ENCODE measurements at places on chromosomes 5 and 9. TPM values are rescaled to one million over a fixed set of nuclear protein-coding genes. Genes with fewer than 3 reads are reported as not detected.

The ABLIM3 gene
- not detected for total RNA-seq

The SV2C gene
- total RNA-seq = 0.32 TPM

The MARCOL gene
- not detected for total RNA-seq

The C8G gene
- 0.76 TPM for total RNA-seq

The CNTRL gene
- 68.4 TPM for total RNA-seq

The HSD17B3 gene
- not detected for total RNA-seq

The KIF20A gene
- 28.1 TPM for total RNA-seq

The IFNA2 gene
- total RNA-seq = not detected

The NRG2 gene
- not detected for total RNA-seq

The CCL21 gene
- not detected for total RNA-seq

The DIMT1 gene
- total RNA-seq = 45.0 TPM

The PCDHGA9 gene
- total RNA-seq = 0.23 TPM

The SLC6A18 gene
- not detected for total RNA-seq

The INSL4 gene
- total RNA-seq = not detected

The RIOK2 gene
- total RNA-seq = 30.5 TPM

The GLDC gene
- total RNA-seq = 1.0 TPM

The BARHL1 gene
- not detected for total RNA-seq

The CTNND2 gene
- not detected for total RNA-seq

The CER1 gene
- total RNA-seq = not detected

The PRDM9 gene
- not detected for total RNA-seq

The SMC2 gene
- 56.1 TPM for total RNA-seq

The KIF24 gene
- 4.8 TPM for total RNA-seq

The MRPL22 gene
- 81.9 TPM for total RNA-seq

The SUSD1 gene
- 6.4 TPM for total RNA-seq

The FGF1 gene
- total RNA-seq = not detected

The OMD gene
- not detected for total RNA-seq

The ZNF618 gene
- total RNA-seq = 0.25 TPM

The IL4 gene
- total RNA-seq = 21.6 TPM

The POC5 gene
- 16.5 TPM for total RNA-seq

The MCTP1 gene
- total RNA-seq = not detected

The HRH2 gene
- 34.3 TPM for total RNA-seq

The SLC4A9 gene
- total RNA-seq = not detected

The APBA1 gene
- total RNA-seq = 0.98 TPM

The LCP2 gene
- 254 TPM for total RNA-seq

The HNRNPA0 gene
- total RNA-seq = 37.5 TPM

The SLC36A2 gene
- total RNA-seq = not detected

The S1PR3 gene
- total RNA-seq = 7.1 TPM

The LRRTM2 gene
- total RNA-seq = 0.44 TPM

The FAF2 gene
- 44.1 TPM for total RNA-seq

The ATG12 gene
- total RNA-seq = 34.5 TPM

The NUTM2G gene
- not detected for total RNA-seq

The GZMA gene
- total RNA-seq = 96.9 TPM

The PRRT1B gene
- not detected for total RNA-seq

The AGXT2 gene
- total RNA-seq = not detected

The SELENOP gene
- total RNA-seq = not detected

The SLC6A3 gene
- total RNA-seq = not detected

The HTR1A gene
- total RNA-seq = not detected

Data from activated T-helper 2 cell treated with anti-CD3 and anti-CD28 coated beads, Interferon-gamma antibody, Interleukin-2, Interleukin-4, amounts not matched to agents 10 μg/mL and 5 μg/mL and 100 μg/mL, durations not matched to agents 14 hours and 24 hours and 36 hours (primary cell).